ENCODE measurements at places on chromosomes 3 and 15.
A peak's percentile ranks its signal among the peaks of the same experiment; 100 is the strongest.

DNA sequence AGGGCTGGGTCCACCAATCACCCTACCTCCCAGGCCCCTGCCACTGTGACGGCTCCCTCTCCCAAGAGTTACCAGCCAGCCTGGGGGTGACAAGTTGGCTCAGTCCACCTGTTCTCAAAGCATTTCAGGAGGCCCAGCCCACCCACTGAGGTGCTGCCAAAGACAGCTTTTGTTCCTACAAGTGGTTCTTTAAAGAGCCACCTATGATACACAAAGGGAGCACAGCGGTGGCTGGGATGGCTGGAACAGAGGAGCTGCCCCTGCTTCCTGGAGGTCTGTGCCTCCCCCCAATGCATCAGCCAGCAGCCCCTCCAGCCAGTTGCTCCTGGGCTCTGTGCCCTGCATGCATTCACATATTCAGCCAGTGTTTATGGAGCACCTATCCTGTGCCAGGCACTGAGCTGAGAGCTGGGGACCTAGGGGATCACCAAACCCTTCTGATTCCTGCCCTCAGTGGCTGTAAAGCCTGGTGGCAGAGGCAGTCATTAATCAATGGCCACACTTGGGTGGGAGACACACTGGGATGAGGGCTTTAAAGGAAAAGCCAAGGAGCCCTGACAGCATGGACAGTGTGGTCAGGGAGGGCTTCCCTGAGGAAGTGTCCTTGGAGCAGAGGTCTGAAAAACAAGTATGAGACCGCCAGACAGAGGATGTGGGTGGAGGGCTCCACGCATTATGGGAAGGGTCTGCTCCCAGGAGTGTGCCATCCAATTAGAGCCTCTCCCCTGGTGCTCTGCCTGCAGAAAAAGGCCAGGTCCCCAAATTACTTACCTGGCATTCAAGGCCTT, 107.1 kb upstream of the LINGO1 start:
- DNase-seq: no peak

GRCh38 chr3:194375473-194376240, 6.1 kb upstream of the LRRC15 start:
- DNase-seq: no peak

GRCh38 chr3:29922992-29923746, 642.3 kb downstream of the RBMS3 start:
- DNase-seq: no peak

- no peak for DNase-seq
These were observed 55.3 kb downstream of the SNTN start for GRCh38 chr3:63707731-63708130.

GRCh38 chr15:101652786-101653430, 727 bp upstream of the TM2D3 start:
- no peak for DNase-seq

DNA sequence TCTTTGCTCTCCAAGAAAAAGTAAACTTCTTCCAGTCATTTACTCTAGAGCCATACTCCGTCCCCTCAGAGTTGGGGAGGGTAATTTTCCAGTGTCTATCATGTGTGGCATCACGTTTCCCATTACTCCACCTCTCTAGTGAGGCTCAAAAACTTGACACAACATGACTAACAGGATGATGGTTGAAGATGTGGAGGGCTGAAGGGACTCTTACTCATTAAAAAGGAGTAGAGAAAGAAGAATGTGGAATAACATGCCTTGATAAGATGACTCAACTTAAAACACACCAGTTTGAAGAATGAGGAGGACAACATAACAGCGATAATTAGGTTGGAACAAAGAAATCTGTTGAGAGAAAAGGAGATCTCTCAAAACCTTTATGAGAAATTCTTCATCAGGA, 894.3 kb downstream of the OTOL1 start:
- DNase-seq: no peak

DNA sequence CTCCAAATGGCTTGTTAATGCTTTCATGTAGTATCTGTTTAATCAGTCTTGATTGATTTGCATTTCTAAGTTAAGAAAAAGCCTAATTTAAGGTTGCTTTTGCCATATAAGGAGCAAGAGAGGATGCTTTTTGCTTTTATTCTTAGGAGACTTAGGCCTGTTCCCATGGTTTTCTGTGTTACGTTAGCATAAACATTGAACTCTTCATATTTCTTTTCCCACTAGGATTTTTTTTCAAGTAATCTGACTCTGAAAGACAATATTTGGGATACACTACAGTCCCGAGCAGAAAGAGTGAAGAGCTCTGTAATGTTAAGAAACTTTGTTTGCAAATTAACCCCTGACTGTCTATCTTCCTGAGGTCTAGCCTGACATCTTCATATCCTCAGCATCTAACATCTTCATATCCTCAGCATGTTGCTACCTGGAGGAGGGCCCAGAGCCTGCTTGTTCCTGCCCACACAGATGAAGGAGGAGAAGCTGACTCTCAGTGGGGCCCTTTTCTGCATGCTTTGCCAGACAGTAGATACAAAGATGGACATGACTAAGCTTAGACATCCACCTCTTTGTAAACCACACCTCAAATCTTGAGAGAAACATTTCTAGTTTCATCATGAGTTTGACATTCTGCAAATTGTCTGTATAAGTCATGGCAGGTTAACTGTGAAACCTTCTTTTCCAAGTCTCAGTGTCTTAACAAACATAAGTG, 86.2 kb upstream of the COL6A5 start:
- no peak for DNase-seq

DNA sequence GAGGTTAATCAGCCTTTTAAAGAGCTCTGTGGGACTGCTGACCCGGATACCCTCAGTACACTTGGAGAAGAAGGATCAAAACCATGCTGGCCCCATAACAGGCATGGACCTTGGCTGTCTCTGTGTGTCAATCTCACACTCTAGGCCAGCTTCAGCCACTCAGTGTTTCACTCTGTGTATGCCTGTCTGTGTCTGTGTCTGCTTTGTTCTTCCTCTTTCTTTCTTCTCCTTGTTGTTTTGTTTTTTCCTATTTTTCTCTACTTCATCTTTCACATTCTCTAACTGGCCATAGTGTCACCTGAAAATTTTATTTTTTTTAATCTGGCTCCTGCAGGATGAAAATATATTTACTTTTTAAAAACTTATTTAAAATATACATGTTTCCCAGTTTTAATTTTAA, 51.1 kb downstream of the SERP1 start:
- no peak for DNase-seq

- no peak for DNase-seq
These were observed 14.8 kb downstream of the GNB4 start for GRCh38 chr3:179436517-179436916.

DNA sequence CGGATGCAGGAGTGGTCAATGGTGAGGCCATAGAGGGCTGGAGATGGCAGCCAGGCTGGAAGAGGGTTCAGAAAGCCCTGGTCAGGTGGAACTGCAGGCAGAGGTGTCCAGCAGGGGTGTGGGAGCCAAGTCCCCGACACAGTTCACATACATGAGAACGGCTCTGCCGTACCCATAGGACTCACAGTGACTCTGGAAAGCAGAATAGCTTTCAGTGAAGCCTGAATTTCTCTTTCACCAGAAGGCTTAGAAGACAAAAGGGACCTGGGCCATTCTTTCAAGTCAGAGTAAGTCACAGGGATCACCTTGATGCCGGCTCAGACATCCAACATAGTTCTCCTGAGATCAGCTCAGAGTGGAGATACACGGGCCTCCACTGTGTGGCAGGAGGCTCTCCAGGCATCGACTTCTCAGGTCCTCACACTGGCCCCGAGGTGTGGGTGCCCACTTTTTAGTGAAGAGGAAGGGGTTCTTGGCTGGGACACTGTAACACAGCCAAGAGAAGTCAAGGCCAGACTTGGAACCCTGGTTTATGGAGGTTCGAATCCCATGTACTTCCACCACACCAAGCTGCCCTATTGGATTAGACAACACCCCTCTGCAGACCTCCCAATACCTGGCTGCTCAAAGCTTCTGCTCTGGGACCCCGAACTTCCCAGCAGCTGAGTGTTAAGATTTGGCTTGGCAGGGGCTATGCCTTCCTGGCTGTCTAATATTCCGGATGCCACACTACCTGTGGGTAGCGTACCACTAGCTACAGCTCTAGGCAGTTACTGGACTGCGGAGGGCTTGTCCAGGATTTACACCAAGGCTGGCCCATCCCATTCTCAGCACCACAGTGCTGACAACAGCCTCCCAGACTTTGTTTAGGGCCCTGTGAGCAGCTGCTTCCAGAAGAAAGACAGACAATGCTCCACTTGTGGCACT, 40.4 kb upstream of the RAB6B start:
- no peak for DNase-seq

DNA sequence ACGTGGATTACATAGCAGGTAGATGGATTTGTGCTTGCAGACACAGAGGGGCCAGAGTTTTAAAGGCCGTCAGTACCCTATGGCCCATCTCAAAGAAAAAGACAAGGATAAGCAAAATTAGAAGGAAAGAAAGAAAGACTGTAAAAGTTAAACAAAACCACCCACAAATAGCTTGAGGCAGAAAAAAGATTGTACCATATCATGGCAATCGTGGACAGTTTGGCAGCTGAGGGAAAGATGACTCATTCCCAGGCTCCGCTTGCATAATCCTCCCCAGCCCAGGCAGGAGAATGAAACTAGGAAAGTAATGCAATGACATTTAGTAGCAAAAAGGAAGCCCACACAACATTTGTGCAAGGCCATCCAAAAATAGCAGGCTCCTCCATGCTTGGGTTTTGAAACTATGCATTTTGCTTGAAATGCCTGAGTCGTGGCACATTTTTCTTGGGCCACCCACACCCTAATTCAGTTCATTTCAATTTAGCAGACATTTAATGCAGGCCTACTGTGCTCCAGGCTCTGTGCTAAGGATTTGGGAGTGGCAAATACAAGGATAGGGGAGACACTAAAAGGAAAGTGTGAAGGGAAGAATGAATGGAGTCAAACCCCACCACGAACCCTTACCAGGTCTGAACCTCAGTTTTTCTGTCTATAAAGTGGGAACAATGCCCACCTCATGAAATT, 40.9 kb upstream of the SMAD3 start:
- no peak for DNase-seq

GRCh38 chr15:85379403-85380131, 836 bp upstream of the AKAP13 start:
- peak; percentile 81 for DNase-seq

- no peak for DNase-seq
These were observed 4.0 kb downstream of the PLA2G4D start for GRCh38 chr15:42090370-42090769.

DNA sequence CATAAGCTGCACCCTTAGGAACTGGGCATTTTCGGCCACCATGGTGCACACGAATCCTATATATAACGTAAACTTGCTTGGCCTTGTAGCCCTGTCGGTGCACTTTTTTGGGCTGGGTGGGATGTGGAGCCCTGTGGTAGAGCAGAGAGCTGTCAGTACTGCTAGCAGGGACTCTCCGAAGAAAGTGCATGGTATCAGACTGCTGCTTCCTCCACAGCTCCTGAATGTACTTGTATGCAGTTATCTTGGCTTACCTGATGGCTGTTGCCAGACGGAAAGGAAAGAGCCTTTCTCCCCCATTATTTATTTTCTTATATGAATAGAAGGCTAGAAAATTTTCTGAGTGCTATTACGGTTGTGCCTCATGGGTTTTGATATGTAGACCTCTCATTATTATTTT, 8.4 kb downstream of the GALK2 start:
- DNase-seq: no peak

DNA sequence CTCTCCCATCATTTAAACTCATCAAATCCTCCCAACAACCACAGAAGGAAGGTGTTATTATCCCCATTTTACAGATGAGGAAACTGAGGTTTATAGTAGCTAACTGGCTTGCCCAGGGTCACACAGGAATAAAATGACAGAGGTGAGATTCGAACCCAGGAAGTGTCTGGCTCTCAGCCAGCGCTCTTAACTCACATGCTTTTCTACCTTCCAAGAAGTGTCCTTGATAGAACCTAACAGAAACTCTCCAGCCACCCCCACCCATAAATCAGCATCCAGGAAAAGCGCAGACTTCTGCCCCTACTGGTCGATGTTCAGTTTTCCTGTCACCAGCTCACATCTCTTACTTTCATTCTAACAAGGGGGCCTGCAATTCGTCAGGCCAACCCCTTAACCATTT, 51.7 kb downstream of the SPATA12 start:
- DNase-seq: no peak

DNA sequence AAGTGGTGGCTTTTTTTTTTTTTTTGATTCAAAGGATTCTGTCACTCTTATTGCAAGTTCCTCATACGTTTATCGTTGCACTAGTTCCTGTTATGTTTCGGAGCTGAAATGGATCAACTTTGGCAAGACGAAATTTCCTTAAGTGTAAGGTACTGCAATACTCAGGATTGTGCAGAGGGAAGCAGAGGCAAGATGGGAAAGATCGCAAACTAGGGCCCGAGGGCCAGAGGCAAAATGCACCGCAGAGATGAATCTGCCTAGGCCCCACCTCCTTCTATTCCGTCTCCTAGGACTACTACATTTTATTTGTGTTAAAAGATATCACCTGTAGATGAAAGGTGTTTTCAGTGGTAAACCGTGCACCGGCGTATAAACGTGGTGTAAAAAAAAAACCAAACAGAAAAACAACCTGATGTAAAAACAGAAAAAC, 331 bp downstream of the RNU6-1 start:
- no peak for DNase-seq

GRCh38 chr15:52706091-52706490, 26.9 kb upstream of the ATOSA start:
- DNase-seq: no peak

All from CD4-positive, CD25-positive, alpha-beta regulatory T cell (primary cell).